Cardiac septum (tissue), 1 donor: ENCODE measurements at places on chromosomes 1 and 21. TPM values are rescaled to one million over a fixed set of nuclear protein-coding genes. Genes with fewer than 3 reads are reported as not detected.

LCK gene
- total RNA-seq = 0.54 TPM

ABCG1 gene
- 6.3 TPM for total RNA-seq

RBBP4 gene
- 96.0 TPM for total RNA-seq

TPTE gene
- not detected for total RNA-seq

CELA2A gene
- not detected for total RNA-seq

PCP4 gene
- total RNA-seq = 1.5 TPM

ALPL gene
- 20.3 TPM for total RNA-seq

RYR2 gene
- total RNA-seq = 572 TPM

VANGL2 gene
- 1.4 TPM for total RNA-seq

TMEM52 gene
- total RNA-seq = 0.70 TPM

LRRC7 gene
- 0.11 TPM for total RNA-seq

ACTRT2 gene
- total RNA-seq = not detected

BGLAP gene
- 0.78 TPM for total RNA-seq

FMOD gene
- 66.0 TPM for total RNA-seq

WDR64 gene
- not detected for total RNA-seq

FCGR3A gene
- total RNA-seq = 14.7 TPM

KRTAP6-3 gene
- total RNA-seq = not detected

UBE2U gene
- not detected for total RNA-seq

PLPPR5 gene
- not detected for total RNA-seq

COL16A1 gene
- total RNA-seq = 45.9 TPM

FLG gene
- total RNA-seq = 0.03 TPM

LY9 gene
- 0.16 TPM for total RNA-seq

LAPTM5 gene
- 14.2 TPM for total RNA-seq

GPR37L1 gene
- total RNA-seq = not detected

FLVCR1 gene
- 1.7 TPM for total RNA-seq

OR2T2 gene
- not detected for total RNA-seq

FAM43B gene
- total RNA-seq = 3.9 TPM

CFAP45 gene
- total RNA-seq = 0.32 TPM

PADI2 gene
- total RNA-seq = 1.3 TPM

TSPAN1 gene
- 3.0 TPM for total RNA-seq

ATP1A2 gene
- total RNA-seq = 147 TPM

ENO1 gene
- 166 TPM for total RNA-seq

IRF6 gene
- 34.0 TPM for total RNA-seq

PKP1 gene
- 0.16 TPM for total RNA-seq
